EL (cell line): ENCODE measurements at places on chromosomes 4 and X.

DNA sequence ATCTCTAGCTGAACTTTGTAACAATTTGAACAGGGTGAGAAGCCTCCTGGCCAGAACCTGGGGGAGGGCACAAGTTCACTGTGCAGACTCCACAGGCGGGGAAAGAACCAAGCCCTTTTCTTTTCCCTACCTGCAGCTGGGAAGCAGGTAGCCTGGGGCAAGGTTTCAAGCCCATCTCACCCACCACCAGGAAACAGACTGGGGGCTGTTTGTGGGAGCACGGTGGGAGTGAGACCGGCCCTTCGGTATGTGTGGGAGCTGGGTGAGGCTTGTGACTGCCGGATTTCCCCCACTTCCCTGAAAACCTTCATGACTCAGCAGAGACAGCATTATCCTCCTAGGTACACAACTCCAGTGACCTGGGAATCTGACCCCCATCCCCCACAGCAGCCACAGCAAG, 211.7 kb downstream of the ZNF674 start:
- no peak for DNase-seq

DNA sequence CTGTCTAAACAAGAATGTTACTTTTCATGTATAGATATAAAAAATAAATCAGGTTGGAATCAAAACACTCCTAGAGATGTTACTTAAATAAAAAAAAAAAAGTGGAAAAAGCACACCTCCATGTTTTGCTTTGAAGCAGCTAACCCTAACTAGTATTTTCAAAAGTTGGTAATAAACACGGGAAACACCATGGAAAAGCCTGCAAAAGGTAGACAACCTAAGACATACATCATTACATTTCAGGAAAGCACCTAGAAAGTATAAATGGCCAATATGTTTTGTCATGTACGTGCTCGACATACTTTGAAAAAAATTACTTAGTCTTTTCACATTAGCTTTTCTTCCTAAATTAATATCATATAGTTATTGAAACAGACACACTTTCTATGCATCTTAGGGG, 130.1 kb upstream of the SH3RF1 start:
- DNase-seq = no peak

- DNase-seq = no peak
Measured at GRCh38 chr4:140719686-140720085, 36.5 kb downstream of the TBC1D9 start.

DNA sequence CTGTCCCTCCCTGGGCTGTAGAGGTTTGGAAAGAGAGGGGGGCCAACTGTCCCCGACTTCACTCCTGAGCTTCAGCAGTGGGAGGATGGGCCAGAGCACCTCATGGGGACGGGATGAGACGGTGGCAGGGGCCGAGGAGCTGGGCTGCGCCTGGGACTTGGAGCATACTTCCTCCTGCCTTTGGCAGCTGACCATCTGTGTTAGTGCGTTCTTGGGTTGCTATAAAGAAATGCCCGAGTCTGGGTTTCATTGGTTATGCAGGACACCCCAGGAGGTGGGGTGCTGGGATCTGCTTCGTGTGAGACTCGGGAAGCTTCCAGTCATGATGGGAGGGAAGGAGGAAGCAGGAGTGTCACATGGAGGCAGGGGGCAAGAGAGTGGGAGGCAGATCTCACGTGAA, 7.4 kb downstream of the PSAPL1 start:
- DNase-seq = no peak

DNA sequence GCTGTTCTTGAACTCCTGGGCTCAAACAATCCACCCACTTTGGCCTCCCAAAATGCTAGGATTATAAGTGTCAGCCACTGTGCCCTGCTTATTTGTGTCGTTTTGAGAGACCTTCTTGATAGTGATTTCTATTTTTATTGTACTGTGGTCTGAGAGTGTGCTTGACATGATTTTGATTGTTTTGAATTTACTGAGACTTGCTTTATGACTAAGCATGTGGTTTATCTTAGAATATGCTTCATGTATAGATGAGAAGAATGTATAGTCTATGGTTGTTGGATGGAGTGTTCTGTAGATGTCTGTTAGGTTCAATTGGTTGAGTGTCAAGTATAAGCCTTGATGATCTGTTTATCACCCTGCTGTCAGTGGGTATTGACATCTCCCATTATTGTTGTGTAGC, 789.3 kb downstream of the IL1RAPL1 start:
- DNase-seq = no peak

DNA sequence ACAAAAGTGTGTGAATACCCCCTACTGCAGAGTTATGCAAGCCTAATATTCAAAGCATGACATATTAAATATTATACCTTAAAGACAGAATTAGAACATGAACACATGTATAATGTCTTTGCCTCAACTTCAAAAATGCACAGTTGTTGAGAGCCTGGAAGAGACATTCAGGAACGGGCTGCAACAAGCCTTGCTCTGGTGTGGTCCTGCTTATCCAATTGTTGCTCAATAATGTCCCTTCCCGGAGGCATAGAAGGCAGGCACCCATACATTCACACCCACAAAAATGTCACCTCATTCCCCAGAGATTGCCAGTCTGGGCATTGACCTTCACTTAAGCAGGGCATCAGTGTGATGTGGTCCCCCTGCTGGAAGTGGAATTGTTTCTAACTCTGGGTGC, 238.8 kb downstream of the CBR4 start:
- no peak for DNase-seq

GRCh38 chr4:128060121-128060698, 902 bp upstream of the LARP1B start:
- no peak for DNase-seq

DNA sequence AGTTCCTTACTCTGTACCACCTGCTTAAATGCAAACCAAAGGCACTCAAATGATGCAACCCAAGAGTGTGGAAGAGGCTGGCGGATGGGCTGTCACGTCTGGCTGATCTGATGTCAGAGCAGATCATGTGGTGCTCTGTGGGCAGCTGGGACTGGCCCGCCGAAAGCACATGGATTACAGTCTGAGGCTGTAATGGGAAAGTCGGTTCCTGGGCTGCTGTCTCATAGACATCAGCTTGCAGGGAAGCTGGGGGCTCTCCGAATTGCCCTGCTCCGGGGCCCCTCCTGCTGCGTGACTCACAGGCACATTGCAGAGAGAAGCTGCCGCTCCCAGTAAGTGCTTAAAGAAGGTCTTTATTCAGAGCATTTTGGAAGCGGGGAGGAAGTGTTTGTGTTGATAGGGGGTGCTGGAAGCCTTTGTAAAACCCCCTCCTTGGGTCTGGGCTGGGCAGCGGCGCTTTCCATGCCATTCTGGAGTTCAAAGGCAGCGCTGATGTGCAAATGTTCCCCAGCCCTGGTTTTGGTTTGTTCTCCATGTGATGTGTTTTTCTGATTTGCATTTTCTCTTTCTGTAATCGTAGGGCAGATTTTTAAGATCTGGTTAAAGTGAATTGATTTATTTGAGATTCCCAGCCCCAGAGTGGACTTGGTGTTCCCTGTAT, 181.1 kb downstream of the LARP7 start:
- peak; percentile 86 for DNase-seq

GRCh38 chr4:122710434-122711308, 21.8 kb upstream of the BBS12 start:
- DNase-seq = no peak

- DNase-seq = no peak
Measured at GRCh38 chr4:4415806-4416805, 29.2 kb downstream of the NSG1 start.

- no peak for DNase-seq
Measured at GRCh38 chrX:153450114-153450948, 4.5 kb upstream of the TREX2 start.

DNA sequence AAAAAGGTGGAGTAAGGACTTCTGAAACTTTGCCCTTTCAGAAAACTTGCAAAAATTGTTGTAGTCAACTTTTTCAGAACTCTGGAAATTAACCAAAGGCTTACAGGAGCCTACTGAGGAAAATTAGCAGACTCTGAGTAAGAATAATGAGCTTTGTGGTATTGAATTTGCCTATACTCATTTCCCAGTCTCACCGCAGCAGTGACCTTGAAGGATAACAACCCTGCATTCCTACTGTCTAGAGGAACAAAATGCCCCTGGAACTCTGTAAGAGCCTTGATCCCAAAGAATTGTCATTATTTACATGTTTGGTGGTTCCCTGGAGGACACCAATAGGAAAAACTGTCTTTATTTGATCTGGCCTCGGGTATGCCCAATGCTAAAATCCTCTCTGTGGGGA, 57.9 kb downstream of the MND1 start:
- DNase-seq = no peak

DNA sequence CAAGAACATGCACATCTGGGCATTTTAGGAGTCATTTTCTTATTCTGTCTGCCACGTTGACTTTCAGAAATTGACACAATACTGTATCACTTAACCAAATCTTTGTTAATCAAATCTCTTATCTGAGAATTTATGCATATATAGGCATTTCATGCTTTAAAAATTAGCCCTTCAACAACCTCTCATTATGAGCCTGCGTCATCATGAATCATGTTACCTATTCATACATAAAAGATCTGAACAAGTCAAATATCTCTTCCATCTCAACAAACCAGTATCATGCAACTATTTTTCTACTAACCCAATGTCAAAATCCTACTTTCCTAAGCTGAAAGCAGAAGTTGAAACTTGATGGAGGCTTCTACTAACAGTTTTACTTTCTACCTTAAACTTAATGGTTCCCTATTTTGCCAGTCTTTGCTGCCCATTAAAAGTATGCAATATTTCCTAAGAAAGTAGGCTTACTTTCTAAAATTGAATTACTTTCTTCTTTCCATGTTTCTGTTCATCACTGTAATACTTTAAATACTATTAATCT, 1.8 kb downstream of the ADAM29 start:
- no peak for DNase-seq

- DNase-seq = no peak
Measured at GRCh38 chr4:145316897-145317574, 136.6 kb upstream of the OTUD4 start.

DNA sequence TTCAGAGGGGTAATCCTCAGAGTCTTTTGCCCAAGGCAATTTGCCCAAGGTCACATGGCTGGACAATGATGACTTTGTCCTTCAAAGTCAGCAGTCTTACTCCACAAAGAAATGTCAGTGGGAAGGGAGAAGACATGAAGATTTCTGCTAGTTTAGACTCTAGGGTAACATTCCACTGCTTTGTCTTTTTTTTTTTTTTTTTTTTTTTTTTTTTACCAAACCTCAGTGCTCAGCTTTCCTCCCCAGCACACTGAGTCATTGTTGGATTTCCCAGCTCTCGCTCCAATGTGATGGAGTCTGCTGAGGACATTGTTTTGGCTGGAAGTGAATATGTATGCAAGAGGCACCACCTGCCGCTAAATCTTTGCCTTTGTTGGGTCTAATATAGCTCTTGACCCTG, 7.2 kb upstream of the C1QTNF7 start:
- peak; percentile 55 for DNase-seq

DNA sequence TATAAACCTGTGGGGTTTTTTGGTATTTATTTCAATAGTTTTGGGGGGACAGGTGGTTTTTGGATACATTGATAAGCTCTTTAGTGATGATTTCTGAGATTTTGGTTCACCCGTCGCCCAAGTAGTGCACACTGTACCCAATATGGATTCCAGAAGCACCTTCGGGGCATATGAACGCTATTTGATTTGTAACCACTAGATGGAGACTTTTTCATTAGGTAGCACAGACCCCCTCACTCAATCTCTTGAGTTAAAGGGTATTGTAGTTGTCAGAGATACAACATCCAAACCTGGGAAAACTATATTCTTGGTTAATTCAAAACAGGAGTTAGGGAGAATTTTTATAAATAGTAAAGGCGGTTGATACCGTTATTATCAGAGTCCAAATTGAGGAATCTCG, 79.8 kb downstream of the SPANXN3 start:
- no peak for DNase-seq
